ENCODE measurements at places on chromosomes 7 and 10.

- no peak for DNase-seq
Measured at GRCh38 chr7:50953820-50954219, 171.1 kb upstream of the GRB10 start.

GRCh38 chr7:514651-515598 lies 4.7 kb downstream of the PDGFA start:
- DNase-seq: no peak

- no peak for DNase-seq
Measured at GRCh38 chr7:90648107-90648506, 52.0 kb downstream of the CDK14 start.

- DNase-seq: no peak
Measured at GRCh38 chr7:74217455-74218342, 7.9 kb downstream of the LAT2 start.
